ENCODE measurements at places on chromosomes 7 and 10.

DNA sequence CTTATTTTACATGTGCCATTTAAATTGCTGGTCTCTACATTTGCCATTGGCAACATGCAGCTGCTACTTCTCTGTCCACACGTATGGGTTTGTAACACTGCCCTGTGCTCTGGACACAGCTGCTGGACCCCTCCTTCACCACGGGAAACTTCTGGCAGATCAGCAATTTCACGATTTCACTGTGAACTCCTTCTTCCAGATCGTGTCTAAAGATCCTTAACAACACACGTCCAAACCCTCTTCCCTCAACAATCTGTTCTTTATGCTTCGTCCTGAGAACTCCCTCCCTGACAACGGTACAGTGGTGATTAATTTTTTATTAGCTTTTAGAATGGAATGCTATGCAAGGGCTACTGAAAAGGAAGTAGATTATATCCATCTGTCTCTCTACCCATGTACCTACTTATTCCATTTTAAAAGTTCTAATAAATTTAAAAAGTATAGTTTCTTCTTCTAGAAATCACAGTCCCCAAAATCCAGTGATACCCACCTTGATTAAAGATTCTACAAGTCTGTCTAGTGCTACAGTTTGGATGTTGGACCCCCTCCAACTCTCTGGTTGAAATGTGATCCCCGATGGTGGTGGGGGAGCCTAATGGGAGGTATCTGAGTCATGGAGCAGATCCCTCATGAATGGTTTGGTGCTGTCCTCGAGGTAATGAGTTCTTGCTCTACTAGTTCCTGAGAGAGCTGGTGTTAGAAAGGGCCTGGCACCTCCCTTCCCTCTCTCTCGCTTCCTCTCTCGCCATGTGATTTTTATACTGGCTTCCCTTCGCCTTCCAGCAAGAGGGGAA is 81.0 kb downstream of the KIAA1549 start:
- DNase-seq, result no peak

DNA sequence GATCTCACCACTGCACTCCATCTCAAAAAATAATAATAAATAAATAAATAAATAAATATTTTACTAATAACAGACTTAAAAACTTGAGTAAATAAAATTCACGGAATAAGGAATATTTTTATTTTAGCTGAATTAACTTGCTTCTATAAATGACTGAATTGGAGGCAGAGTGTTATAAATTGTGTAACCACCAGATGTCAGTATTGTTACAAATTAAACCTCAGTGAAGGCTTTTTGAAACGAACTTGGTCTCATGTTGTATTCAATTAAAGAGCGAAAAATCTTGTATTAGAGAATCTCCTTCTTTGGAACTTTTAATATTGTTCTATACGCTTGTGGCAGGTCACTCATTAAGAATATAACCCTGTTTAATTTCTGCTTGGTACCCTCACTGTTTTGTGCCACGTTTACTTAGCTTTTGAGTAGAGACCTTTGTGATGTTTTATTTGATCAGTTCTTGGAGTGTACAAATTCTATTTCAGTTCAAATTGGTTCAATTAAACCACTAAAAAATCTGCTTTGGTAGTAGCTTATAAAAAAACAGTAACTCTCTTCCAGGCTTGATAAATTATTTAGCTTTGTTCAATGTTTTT is 45.6 kb upstream of the SCIN start:
- DNase-seq, result no peak

DNA sequence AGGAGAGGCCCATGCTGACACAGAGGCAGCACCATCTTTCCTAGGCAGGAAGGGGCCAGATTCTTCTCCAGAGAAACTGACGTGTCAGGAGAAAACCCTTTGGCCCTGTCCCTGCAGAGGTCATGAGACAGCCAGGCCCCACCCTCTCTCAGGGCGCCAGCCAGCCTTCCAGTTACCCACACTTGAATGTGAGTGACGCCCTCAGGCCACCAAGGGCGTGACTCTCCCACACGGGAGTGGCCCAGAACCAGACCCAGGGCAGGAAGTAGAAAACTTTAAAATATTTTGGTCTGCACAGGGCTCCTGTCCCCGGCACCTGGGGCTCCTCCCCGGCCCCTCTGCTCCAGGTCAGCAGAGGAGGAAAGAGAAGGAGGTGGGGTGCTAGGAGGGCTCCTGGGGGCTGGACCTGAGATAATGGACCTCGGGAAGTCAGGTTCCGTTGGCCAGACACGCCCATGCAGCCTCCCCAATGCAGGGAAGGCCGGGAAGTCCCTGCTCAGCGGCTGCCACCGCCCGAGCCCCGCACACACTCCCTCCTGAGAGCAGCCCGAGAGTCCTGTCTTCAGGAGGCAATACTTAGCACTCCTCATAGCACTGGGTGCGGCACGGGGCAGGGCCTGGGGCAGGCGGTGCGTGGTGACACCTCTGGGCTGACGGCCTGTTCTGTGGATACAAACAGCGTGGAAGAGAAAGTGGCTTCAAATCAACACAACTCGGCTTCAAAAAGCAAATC is 67.0 kb upstream of the CFAP46 start:
- DNase-seq, result no peak

DNA sequence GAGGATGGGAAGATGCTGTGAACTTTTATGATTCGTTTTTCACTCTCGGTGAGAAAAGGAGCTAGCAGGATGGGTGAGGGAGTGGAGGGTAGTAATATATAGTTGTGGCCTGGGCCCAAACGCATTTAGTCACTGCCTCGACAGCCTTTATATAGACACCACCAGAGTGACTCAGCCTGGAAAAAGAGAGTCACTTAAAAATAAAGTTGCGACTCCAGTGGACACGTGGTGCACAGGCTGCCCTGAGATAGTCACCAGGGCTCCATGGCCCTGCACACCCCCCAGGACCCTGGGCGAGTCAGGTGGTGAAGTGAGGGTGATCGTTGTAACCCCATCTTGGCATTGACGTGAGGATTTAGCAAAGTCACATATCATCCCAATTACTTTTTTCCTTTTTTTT is 106.7 kb downstream of the CUX1 start:
- no peak for DNase-seq

- DNase-seq, result no peak
These were observed 15.0 kb downstream of the IQCE start for GRCh38 chr7:2573761-2574160.

GRCh38 chr7:85802211-85802610 is 615.4 kb upstream of the SEMA3D start:
- no peak for DNase-seq

GRCh38 chr10:79044036-79044632 is 24.6 kb upstream of the ZMIZ1 start:
- no peak for DNase-seq

- no peak for DNase-seq
These were observed 13.8 kb upstream of the KDM7A start for GRCh38 chr7:140190588-140190987.

- DNase-seq, result no peak
These were observed 176.2 kb upstream of the PLXNA4 start for GRCh38 chr7:132752431-132752830.

- no peak for DNase-seq
These were observed 28.3 kb downstream of the TAF3 start for GRCh38 chr10:7846591-7846990.

GRCh38 chr7:54981913-54982312 is 36.9 kb upstream of the EGFR start:
- no peak for DNase-seq

DNA sequence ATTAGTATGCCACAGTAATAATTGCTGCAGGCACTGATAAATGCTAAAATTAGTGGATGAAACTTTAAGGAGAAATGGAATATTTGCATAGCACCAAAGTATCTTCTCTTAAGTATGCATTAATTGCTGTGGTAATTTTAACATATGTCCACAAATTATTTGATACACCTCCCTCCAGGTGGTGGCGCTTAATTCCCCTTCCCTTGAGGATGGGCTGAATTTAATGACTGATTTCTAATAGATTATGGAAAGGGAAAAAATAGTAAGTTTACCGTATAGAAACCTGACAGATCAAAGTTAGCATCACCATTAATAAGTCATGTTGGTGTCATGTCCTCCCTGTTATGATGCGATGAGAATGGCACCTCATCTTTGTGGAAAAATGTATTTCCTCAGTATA is 519.2 kb downstream of the TFEC start:
- no peak for DNase-seq

- no peak for DNase-seq
These were observed 1018.2 kb upstream of the KCND2 start for GRCh38 chr7:119254742-119255141.

- DNase-seq, result no peak
These were observed 14.6 kb downstream of the RSBN1L start for GRCh38 chr7:77710861-77711260.

- no peak for DNase-seq
These were observed 63.7 kb upstream of the ZPBP start for GRCh38 chr7:50156706-50157105.

DNA sequence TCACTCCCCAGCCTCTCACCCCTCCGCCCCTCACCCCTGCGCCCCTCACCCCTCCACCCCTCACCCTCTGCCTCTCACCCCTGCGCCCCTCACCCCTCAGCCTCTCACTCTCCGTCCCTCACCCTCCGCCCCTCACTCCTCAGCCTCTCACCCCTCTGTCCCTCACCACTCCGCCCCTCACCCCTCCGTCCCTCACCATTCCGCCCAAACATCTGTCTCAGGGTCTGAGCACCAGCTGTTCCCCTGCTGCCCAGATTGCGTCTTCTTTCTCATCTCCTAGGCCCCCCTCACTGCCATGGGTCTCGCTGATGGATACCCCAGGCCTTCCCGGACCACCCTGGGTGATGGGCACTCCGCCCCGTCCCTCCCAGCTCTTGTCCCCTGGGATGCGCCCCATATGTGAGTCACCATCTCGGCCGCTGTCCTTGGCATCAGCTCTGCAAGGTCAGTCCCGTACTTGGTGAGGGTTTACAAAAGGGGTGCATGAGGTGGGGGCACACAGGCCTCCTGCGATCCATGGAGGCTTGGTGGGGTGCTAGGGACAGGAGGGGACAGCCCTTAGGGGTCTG is 65.4 kb upstream of the GNA12 start:
- DNase-seq, result no peak

DNA sequence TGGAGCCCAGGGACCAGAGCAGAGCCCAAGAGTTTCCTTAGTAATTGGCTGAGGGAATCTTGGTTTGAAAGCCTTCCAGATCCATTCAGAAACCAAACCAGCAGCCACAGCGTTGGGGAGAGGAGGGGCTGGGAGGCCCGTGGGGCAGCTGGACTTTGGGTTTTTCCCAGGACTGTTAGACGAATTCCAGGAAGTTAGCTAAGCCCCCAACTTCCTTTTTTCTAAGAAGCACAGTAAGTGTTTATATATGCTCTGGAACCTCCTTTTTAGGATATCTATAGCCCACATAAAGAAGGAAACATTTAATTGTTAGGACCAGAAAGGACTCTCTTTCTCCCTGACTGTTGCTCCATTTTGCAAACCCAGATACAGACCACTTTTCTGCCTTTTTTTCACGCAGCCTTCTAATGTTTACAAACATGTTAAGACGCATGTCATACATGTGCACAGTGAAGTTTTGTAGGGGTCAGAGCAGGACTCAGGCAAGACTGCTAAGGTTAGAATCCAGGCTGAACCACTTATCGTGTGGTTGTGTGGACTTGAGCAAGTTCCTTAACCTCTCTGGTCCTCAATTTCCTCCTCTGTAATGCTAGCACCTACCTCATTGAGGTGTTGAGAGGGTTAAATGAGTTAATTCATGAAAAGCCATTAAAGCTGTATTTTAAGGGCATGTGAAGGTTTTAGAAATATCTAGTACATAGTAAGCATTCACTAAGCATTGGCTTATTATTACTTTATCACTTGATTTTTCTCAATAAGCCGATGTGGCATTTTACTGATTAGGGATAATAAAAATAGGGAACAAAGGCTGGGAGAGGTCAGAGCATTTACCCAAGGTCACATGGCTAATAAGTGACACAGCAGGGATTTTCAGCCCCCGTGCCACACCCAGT is 42.4 kb downstream of the TBATA start:
- DNase-seq, result no peak

DNA sequence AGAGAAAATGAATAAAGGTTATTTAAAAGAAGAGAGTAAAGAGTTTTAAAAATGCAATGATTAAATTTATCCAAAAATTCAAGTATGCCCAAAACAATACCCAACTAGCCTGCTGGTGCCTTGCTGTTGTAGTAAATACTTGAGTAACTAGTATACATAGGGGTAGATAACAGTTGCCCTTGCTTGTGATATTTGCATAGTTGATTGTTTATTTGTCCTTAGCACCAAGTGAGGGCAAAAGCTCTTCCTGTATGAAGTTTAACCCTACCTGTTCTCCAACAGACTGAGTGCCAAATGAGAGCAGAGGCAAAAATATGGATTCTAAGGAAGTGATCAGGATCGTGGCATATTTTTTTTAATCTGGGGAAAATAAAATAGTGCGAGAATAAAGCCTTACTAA is 85.0 kb downstream of the PTN start:
- no peak for DNase-seq

Data from T-helper 22 cell (primary cell).